T-helper 1 cell (primary cell): ENCODE measurements at places on chromosomes 6 and 20.

- DNase-seq = no peak
These were observed 20.2 kb upstream of the C6orf141 start for GRCh38 chr6:49530141-49530776.

- DNase-seq = no peak
These were observed 32.9 kb downstream of the FOXF2 start for GRCh38 chr6:1422290-1422689.

GRCh38 chr6:102813489-102814275, 1420.2 kb downstream of the GRIK2 start:
- no peak for DNase-seq

GRCh38 chr20:15922556-15922955, 650.7 kb downstream of the KIF16B start:
- DNase-seq = no peak

DNA sequence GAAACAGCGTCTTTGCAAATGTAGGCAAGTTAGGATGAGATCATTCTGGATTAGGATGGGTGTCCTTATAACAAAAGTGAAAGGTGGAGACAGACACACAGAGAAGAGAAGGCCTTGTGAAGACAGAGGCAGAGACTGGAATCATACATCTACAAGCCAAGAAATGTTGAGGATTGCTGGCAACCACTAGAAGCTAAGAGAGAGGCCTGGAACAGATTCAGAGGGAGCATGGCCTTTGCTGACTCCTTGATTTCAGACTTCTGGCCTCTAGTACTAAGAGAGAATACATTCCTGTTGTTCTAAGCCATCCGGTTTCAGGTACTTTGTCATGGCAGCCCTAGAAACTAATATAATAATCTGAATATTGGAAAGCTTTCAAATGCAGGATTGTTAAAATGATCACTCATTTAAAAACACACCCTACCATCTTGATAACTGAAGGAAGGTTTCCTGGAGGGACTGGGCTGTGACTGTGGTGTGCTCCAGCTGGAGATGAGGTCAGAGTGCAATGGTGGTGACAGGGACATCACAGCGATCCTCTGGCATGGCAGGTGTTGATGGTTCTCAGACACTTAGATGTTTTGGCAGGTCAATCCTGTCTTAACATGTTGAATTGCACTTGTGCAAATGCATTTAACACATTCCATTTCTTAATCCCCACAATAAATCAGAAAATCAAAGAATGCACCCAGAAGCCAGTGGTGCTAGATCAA, 25.1 kb downstream of the CD83 start:
- no peak for DNase-seq

- DNase-seq = no peak
These were observed 124.9 kb upstream of the NRN1 start for GRCh38 chr6:6131492-6132109.

GRCh38 chr6:106100755-106101154, 14.6 kb downstream of the PRDM1 start:
- DNase-seq = no peak

DNA sequence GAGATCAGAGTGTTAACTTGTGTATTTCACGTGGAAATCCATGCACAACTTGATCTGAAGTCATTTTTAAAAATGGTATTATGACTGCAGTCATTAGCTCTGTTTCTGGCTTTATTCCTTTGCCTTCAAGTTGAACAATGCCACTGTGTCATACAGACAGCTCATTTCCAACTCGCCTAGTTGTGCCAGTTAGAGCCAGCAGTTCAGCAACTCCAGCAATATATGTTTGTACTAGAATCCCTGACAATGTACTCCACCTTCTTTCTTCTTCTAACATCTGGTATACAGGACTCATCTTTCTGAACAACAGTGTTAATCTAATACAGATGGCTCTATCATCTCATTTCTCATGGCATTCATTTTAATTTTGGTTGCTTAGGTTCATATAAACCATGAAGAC, 418.3 kb upstream of the POU3F2 start:
- no peak for DNase-seq

GRCh38 chr20:22690000-22690399, 105.6 kb upstream of the FOXA2 start:
- DNase-seq = no peak

- no peak for DNase-seq
These were observed 660.4 kb upstream of the SLC35B3 start for GRCh38 chr6:9095729-9096128.

DNA sequence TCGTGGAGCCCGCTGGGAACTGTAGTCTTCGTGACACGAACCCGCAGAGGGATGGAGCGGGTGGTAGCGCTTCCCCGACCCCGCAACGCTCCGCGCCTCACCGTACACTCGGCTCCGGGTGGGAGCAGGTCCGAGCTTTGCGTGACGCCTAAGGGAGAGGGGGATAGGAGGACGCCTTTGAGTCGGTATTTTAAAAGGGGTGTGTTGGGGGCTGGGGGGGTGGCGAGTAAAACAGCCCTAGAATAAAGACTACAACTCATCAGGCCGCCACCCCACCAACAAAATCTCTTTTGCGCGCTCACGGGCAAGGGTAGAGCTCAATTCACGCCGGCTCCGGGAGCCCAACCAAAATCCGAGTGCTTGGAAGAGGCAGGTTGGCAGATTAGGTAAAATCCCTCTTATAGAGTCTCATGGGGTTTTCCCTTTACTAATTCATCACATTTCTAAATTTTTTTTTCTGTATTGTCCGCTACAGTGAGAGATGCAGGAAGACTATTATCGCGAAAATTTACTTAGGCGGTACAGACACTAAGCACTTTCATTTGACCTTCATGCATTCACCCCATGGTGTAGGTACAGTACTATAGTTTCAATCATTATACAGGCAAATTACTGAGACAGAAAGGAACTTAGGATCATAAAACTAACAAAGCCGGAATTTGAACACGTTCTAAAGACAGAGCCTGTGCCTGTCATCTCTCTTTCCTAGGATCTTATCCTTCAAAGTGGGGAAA, 706 bp upstream of the SNX14 start:
- DNase-seq = peak; percentile 31

- DNase-seq = no peak
These were observed 12.1 kb upstream of the XRN2 start for GRCh38 chr20:21291026-21291425.

DNA sequence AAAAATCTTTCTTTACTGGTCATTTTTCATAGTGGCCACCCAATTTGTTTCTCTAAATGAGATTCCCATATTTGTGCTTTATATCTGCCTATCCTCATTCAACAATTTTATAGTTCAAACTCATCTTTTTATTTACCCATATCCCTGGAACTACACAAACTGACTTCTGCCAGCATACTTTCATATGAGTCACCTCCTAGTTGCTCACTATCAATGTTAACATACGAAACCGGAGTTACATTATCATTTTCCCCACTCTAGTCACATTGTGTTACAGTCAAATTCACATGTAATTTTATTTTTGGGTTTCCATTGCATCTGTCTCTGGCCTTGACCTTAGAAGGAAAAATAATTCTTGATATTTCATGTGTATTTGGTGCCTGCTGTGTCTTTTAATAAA, 499.4 kb downstream of the MAFB start:
- no peak for DNase-seq

DNA sequence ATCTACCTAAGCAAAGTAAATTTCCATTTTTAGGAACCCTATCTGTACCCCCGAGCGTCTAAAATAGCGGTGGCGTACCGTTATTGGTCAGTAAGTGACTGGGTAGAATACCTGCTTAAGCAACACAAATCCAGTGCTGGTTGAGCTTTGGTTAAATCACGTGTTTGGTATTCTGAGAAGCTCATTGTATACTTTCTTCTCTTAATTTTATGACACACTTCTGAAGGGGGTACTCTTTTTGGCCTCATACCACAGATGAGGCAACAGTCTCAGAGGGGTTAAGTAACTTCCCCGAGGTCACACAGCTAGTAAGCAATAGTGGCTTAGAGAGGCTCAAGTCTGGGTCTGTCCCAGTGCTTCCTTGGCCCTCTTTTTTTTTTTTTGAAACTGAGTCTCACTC, 151.2 kb downstream of the TFAP2C start:
- DNase-seq = no peak

GRCh38 chr20:31962761-31963160, 5.2 kb upstream of the XKR7 start:
- no peak for DNase-seq

DNA sequence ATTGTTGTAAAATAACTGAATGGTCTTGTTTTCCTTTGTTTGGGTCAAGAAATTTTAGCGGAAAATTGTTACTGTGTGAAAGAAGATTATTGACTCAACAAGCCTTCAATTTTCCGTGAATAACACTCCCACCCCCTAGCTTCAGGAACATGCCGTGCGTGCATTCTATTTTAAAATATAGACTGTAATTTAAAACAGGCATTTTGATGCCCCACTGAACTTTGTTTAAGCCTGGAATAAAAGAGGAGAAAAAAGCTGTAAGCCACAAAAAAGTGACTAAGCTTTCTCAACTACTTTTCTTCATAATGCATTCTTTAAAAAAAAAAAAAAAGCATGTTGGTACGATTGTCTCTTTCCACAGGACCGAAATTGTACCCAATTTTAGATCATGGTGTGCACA, 166.0 kb downstream of the ARID1B start:
- no peak for DNase-seq

DNA sequence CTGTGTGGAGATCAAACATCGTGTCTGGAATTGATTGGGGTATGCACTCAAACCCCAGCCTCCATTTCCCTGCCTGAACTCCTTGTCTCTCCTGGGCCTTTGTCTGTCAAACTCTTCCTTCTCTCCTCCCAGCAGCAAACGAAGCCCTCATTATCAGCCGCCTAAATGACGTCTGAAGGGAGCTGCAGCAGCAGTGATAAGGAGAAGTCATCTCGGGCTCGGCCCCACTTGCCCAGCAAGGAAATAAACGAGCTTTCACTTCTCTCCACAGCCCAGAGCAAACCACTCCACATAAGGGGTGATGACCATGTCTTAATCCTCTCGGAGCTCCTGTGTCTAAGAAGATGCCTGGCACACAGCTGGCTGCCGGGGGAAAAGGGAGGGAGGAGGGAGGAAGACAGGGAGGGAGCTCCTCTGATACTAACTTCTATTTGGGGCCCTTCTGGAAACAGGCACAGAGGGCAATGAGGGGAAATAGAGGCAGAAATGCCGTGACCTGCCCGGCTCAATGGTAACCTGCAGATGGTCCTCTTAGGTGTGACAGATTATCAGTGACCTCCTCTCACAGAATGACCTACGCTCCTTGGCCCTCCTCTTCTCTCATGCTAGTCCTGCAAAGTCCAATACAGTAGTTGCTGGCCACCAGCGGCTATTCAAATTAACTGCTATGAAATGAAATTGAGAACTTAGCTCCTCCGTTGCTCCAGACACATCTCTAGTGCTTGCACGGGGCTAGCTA, 100.4 kb downstream of the PXDC1 start:
- DNase-seq = no peak

DNA sequence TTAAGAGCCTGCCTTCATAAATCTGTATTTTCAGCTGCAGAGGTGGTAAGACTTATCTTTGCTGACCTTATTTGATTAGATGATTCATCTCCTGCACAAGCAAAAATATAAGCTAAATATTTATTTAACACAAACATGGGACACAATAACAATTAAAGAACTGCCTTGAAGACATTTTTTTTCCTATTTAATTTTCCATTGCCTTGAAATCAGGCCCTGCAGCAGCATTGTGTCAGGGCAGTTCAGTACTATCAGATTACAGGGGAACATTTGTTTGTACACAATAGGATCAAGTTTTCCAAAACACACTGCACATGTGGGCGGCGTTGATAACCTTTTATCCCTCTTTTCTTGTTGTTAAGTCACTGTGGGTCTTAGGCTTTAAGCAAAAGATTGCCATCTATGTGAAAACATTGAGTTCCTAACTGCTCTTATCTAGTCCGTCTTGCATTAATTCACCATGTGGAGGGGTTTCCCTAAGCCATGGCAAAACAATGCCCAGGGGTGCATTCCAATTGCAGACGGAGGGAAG, 7.4 kb downstream of the ADGRF5 start:
- DNase-seq = no peak

- no peak for DNase-seq
These were observed 106.7 kb downstream of the MYLK4 start for GRCh38 chr6:2643935-2644539.

DNA sequence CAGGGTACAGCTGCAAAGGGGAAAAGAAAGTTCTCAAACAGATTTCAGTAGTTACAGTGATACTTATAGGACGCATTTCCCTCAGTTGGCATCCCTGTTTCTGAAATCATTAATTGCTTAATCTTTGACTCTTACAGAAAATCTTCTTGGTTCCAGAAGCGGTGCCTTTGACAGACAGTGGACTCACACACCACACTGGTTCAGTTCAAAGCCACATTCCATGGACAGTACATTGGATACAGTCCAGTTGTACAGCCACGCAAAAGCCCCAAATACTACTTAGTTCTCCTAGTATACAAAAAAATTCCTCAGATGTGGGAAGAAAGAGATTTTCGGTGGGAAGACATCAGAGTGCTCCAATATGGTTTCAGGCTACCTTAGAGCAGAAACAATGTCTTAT, 460.4 kb downstream of the PRKN start:
- DNase-seq = no peak

DNA sequence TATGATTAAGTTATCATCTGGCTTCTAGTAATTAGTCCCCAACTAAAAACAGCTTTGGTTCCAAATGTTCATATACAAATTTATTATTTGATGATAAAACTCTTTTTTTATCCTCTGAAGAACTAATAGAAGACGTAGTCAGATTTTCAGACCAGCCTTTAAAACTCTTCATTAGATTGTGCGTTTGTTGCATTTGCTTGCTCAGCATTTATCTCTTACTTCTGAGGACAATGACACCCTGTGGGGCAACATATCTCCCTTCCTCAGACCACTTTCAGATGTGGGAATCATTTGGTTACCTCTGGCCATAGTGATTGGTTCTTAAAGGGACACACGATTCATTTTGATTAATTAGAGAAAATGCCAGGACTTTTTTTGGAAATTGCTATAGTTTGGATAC, 481.8 kb downstream of the HAO1 start:
- no peak for DNase-seq

- DNase-seq = peak; percentile 47
These were observed 157.2 kb downstream of the ZDHHC14 start for GRCh38 chr6:157538168-157538567.

- DNase-seq = no peak
These were observed 486.5 kb downstream of the RFPL4B start for GRCh38 chr6:112833581-112834131.

GRCh38 chr20:34269996-34270627, 28.9 kb downstream of the ASIP start:
- DNase-seq = no peak

DNA sequence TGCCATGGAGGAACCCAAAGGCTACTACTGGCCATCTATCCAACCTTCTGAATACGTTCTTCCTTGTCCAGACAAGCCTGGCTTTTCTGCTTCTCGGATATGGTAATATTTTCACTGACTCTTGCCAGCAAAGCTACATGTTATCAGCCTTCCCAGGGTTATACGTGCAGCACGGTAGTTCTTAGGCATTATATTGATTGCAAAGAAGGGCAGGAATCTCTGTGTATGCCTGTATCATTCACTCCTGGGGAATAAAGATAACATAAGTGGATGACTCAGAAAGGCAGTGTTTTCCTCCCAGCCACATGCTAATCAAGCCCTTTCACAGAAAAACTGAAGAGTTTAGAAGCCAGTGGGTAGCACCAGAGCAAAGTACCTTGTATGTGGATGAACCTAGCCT, 98.7 kb downstream of the ADGRG6 start:
- no peak for DNase-seq

GRCh38 chr6:165850434-165851019, 187.5 kb upstream of the PDE10A start:
- DNase-seq = peak; percentile 46

- DNase-seq = no peak
These were observed at the start of gene SLC44A4 for GRCh38 chr6:31878726-31879125. Gene SLC44A4, minus strand, starts transcription at chr6:31878997. Its CDS starts 17 bp downstream, at chr6:31878980.

- DNase-seq = no peak
These were observed 4.0 kb downstream of the IRF4 start for GRCh38 chr6:395432-396125.
